ENCODE measurements at places on chromosomes 6 and 20. TPM values are rescaled to one million over a fixed set of nuclear protein-coding genes. Genes with fewer than 3 reads are reported as not detected.

- H3K27me3 ChIP-seq: peaks cover 20% of the 10 kb centered on the region
- no peaks in the 10 kb centered on the region for H3K36me3 ChIP-seq
- peak overlapping the region; percentile 67 for H3K4me3 ChIP-seq
- H3K27ac ChIP-seq: peak overlapping the region; percentile 16
- H3K4me1 ChIP-seq: peaks cover 31% of the 10 kb centered on the region
Measured at GRCh38 chr6:142926494-142927270, 18.3 kb downstream of the HIVEP2 start.

DNA sequence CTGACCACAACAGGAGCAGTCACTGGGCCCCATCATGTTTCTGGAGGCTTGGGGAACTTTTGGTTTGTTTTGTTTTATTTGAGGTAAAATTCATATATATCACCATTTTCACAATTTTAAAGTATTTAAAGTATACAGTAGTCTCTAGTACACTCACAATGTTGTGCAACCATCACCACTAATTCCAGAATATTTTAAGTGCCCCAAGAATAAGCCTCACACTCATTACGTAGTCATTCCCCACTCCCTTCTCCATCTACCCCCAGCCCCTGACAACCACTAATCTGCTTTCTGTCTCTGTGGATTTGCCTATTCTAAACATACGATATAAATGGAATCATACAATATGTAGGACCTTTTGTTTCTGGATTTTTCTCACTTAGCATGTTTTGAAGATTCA, 29.0 kb downstream of the RTN4IP1 start:
- no peak overlapping the region for H3K27ac ChIP-seq
- no peaks in the 10 kb centered on the region for H3K4me1 ChIP-seq
- H3K36me3 ChIP-seq: no peaks in the 10 kb centered on the region

- H3K4me3 ChIP-seq: no peak overlapping the region
- peaks cover 5% of the 10 kb centered on the region for H3K36me3 ChIP-seq
- DNase-seq: no peak
- no peaks in the 10 kb centered on the region for H3K27me3 ChIP-seq
- H3K4me1 ChIP-seq: peaks cover 12% of the 10 kb centered on the region
Measured at GRCh38 chr6:2166717-2167116, 78.7 kb downstream of the GMDS start.

DNA sequence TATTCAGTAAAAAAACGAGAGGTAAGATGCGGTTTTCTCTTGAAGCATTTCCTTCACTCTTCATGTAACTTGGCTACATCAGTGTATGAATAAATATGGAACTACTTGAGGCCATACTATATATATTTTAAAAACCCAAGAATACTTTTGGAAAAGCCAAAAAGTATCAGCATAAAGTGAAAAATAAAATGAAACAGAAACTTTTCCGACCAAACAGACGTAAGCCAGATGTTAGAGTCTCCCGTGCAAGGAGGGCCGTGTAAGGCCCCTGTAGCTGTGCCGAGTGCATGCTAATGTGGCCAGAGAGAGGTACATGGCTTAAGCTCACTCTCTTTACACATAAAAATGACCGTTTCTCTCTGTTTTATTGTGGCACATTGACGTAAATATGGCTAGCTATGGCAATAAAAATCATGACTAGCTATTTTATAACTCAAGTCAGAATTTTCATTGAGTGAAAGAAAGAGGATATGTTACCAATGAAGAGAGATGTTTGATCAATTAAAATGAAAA, 140.1 kb upstream of the GMDS start:
- H3K27ac ChIP-seq: no peak overlapping the region
- no peaks in the 10 kb centered on the region for H3K4me1 ChIP-seq
- H3K36me3 ChIP-seq: no peaks in the 10 kb centered on the region

- no peaks in the 10 kb centered on the region for H3K27me3 ChIP-seq
- H3K36me3 ChIP-seq: no peaks in the 10 kb centered on the region
- H3K4me1 ChIP-seq: peaks cover 22% of the 10 kb centered on the region
Measured at GRCh38 chr20:34363465-34364222, 571 bp downstream of the ITCH start.

DNA sequence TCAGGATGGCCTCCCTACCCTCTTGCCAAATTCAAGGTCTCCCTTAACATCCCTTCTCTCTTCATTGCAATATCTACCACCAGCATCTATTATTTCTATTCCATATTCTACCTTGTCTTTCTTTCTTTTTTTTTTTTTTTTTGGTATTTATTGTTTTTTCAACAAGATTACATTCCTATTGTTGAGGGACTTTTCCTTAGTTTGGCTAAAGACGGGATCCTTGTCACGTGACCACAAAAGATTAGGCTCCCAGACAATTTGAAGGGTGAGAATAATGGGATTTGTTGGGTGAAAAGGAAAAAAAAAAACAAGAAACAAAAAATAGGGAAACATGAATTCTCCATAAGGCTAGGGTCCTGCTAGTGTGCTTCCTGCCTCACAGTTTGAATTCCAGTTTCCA, 124.3 kb upstream of the MCHR2 start:
- no peak overlapping the region for H3K27ac ChIP-seq
- no peaks in the 10 kb centered on the region for H3K4me1 ChIP-seq
- no peaks in the 10 kb centered on the region for H3K27me3 ChIP-seq

- no peaks in the 10 kb centered on the region for H3K36me3 ChIP-seq
- peaks cover 12% of the 10 kb centered on the region for H3K4me1 ChIP-seq
- no peaks in the 10 kb centered on the region for H3K27me3 ChIP-seq
- DNase-seq: no peak
Measured at GRCh38 chr6:16721977-16722376, 39.3 kb downstream of the ATXN1 start.

DNA sequence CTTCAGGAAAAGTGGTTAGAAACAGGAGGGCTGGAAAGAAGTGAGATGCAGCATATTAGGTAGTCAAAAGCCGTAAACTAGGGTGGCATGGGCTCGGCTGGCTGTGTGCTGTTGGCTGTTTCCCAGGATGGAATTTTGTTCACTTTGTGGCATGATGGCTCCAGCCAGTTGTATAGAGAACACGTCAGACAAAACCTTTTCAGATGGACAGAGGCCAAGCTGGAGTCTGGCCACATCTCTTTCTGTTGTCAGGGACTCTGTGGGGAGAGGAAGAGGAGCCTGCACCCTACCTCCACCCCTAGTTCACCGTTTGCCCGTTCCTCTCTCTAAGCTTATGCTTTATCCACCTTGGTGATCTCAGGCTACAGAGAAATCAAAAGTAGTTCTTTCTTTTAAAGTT, 22.0 kb downstream of the C6orf89 start:
- H3K27ac ChIP-seq: no peak overlapping the region
- no peak for DNase-seq
- no peak overlapping the region for H3K4me3 ChIP-seq
- H3K4me1 ChIP-seq: no peaks in the 10 kb centered on the region
- no peaks in the 10 kb centered on the region for H3K27me3 ChIP-seq
- no peaks in the 10 kb centered on the region for H3K36me3 ChIP-seq

DNA sequence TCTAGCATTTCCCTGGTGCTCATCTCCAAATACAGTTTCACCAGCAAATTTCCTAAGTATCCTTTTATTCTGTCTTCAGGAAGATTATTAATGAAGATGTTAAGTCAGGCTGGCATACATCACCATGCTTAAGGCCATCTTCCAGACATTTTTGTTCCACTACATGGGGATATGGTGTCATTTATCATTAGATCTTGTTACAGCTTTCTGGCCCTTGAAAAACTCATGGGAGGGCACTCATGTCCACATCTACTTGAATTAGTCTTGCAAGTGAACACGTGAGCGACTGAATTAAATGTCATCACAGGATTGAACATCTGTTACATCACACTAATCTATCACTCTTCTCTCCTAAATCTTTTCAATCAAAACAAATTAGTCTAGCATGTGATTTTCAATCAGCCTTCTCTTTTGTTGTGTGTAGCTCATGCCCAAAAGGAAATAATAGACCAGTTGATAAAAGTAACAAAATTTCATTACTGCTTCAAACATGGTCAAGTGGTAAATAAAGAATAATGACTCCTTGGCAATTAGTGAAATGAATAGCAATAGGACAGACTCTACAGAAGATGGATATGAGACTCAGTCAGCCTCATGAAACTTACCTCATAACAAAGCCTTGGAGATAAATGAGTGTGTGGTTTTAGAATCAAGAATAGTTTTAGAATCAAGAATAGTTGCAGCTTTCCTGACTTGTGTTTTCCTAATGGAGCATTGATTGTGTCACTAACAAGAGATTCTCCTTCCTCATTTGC, 80.5 kb downstream of the MTFR2 start:
- H3K4me3 ChIP-seq: no peak overlapping the region
- no peaks in the 10 kb centered on the region for H3K36me3 ChIP-seq
- no peaks in the 10 kb centered on the region for H3K4me1 ChIP-seq
- H3K27ac ChIP-seq: no peak overlapping the region
- no peak for DNase-seq

- H3K27ac ChIP-seq: no peak overlapping the region
- no peak overlapping the region for H3K4me3 ChIP-seq
Measured at GRCh38 chr20:52454660-52455059, 263.1 kb upstream of the ZFP64 start.

DNA sequence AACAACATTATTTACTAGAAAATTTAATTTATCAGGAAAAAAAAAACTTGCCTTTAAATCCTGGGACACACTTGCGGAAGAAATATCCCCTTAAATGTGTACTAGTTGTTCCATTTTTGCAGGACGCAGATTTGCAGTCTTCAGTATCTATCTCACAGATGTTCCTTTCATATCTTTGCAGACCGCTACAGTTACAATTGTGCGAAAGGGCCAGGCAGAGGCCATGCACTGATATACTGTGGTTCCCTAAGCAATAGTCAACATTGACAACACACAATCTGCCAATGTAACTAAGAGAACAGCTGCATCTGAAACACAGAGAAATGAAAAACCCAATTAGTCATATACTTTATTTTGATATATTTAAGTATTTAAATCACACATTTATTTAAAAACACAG, 411.2 kb downstream of the EYS start:
- H3K4me1 ChIP-seq: no peaks in the 10 kb centered on the region
- no peak overlapping the region for H3K27ac ChIP-seq

DNA sequence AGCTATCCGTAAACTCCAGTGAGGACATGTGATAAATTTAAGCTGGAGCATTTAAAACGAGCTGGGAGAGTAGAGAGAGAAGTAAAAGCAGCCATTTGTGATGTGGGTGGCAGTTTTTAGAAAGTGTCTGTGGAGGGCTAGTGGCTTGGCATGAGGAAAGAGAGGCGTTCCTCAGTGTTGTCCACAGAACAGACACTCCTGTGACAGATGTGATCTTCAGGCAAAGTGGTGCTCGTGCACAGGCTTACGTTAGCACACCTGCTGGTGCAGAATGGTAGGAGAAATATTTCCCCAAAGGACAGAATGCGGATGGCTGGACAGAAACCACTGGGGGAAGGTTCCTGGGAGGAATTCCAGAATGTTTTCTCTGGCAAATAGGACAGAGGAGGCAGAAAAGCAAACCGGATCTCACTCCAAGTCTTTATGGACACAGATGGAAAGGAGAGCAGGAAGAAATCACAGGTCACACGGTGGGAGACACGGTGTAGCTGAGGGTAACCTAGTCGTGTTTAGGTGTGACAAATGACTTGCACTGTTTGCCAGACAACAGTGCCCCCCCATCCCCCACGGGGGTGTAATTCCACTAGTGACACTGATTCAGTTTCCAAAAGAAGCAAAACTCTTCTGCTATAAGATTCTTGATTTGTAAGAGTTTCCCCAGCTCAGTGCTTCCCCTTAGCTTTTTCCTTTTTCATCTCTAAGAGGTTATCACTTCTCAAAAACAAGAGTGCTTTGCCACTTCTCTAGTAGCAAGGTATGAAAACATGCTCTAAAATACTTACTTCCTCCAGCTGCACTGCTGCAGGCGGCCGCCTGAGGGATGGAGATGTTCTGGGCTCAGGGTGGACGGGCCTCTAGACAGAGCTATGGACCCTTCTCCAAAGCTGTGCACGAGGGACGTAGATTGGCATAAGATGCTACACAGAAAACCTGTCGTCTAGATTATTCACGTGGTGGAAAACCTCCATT, 293.2 kb downstream of the QKI start:
- no peak overlapping the region for H3K27ac ChIP-seq
- no peaks in the 10 kb centered on the region for H3K4me1 ChIP-seq
- H3K4me3 ChIP-seq: no peak overlapping the region
- no peak for DNase-seq

DNA sequence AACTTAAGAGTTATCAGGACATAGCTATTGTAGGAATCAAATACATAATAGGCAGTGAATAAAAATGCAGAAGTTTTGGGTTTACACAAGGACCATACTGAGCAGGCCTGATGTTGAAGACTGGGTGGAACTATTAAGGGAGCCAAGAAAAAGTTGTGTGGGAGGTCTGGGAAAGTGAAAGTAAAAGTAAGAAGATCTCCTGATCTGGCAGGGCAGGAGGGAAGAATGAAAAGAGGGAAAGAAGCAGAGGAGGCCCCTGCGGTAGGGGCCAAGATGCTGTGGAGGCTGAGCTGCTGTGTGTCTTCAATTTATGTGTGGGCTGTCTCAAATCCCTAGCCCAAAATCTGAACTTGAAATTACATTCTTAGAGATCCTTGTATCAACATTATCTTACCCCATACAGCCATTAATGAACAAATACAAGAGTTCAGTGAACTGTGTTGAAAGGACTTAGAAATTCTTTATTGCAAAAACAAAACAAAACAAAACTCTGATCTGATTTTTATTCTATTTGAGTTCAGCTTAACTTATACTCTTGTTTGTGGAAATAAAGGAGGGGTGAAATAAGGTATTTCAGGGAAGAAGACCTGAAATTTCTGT, 1183.8 kb downstream of the HACE1 start:
- H3K27me3 ChIP-seq: no peaks in the 10 kb centered on the region
- no peaks in the 10 kb centered on the region for H3K36me3 ChIP-seq
- no peak for DNase-seq
- no peaks in the 10 kb centered on the region for H3K4me1 ChIP-seq
- no peak overlapping the region for H3K4me3 ChIP-seq
- no peak overlapping the region for H3K27ac ChIP-seq

DNA sequence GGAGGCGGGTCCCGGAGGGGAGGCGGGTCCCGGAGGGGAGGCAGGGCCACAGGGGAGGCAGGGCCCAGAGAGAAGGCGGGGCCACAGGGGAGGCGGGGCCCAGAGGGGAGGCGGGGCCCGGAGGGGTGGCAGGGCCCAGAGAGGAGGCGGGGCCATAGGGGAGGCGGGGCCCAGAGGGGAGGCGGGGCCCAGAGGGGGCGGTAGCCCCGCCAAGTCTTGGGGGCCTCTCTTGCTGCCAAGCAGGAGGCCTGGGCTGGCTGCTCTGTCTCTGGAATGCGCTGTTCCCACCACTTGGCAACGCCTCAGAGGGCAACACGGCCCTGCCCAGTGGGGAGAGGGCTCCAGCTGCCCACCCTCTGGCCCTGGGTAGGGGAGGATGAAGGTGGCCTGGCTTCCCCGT, 80.5 kb downstream of the YTHDF1 start:
- H3K4me3 ChIP-seq: no peak overlapping the region
- H3K27ac ChIP-seq: no peak overlapping the region
- H3K36me3 ChIP-seq: no peaks in the 10 kb centered on the region
- DNase-seq: peak; percentile 60
- peaks cover 8% of the 10 kb centered on the region for H3K4me1 ChIP-seq

The GGT7 gene
- 23.6 TPM for total RNA-seq

The ANGPT4 gene
- total RNA-seq: 0.17 TPM

The FYN gene
- total RNA-seq: 70.8 TPM

The PRRT1 gene
- not detected for total RNA-seq

The TTBK1 gene
- total RNA-seq: 1.2 TPM

The LAMP5 gene
- 0.21 TPM for total RNA-seq

The ZNF311 gene
- total RNA-seq: 1.8 TPM

Measured in GM23338 (cell line).